ENCODE measurements at places on chromosomes 3 and 15. TPM values are rescaled to one million over a fixed set of nuclear protein-coding genes. Genes with fewer than 3 reads are reported as not detected.

The CACNA1D gene
- not detected for total RNA-seq

The GHSR gene
- total RNA-seq: not detected

The C3orf85 gene
- not detected for total RNA-seq

The SERPINI2 gene
- total RNA-seq: not detected

The GPR62 gene
- not detected for total RNA-seq

The RAD51 gene
- total RNA-seq: 77.0 TPM

The NEK10 gene
- total RNA-seq: 0.29 TPM

The NSMCE3 gene
- total RNA-seq: 10.5 TPM

The GAP43 gene
- total RNA-seq: not detected

The HACD3 gene
- total RNA-seq: 32.5 TPM

The FANCD2OS gene
- not detected for total RNA-seq

The MYNN gene
- 13.8 TPM for total RNA-seq

The INKA1 gene
- total RNA-seq: 1.8 TPM

The THBS1 gene
- total RNA-seq: 1.1 TPM

The TUSC7 gene
- total RNA-seq: not detected

The TOMM70 gene
- total RNA-seq: 56.2 TPM

The KCNAB1 gene
- not detected for total RNA-seq

The LSAMP gene
- not detected for total RNA-seq

The DNASE1L3 gene
- not detected for total RNA-seq

The ZNF860 gene
- total RNA-seq: not detected

The OIP5 gene
- 13.6 TPM for total RNA-seq

The SNTN gene
- total RNA-seq: not detected

The DMXL2 gene
- total RNA-seq: 4.2 TPM

The ALDH1A3 gene
- total RNA-seq: not detected

The CRABP1 gene
- 0.36 TPM for total RNA-seq

The TMEM45A gene
- total RNA-seq: 1.8 TPM

The ECE2 gene
- not detected for total RNA-seq

The ASB14 gene
- total RNA-seq: not detected

The KNG1 gene
- not detected for total RNA-seq

The BFSP2 gene
- total RNA-seq: 1.1 TPM

The CFAP100 gene
- total RNA-seq: not detected

The SOX14 gene
- not detected for total RNA-seq

The CA12 gene
- total RNA-seq: not detected

The GOLGA6A gene
- total RNA-seq: not detected

The C2CD4A gene
- total RNA-seq: 1.0 TPM

The ANKRD34C gene
- total RNA-seq: not detected

The LRIG1 gene
- total RNA-seq: 12.7 TPM

The LRTM1 gene
- total RNA-seq: not detected

The CPEB1 gene
- 1.6 TPM for total RNA-seq

The BCHE gene
- total RNA-seq: not detected

The TSEN2 gene
- total RNA-seq: 19.4 TPM

The CASR gene
- not detected for total RNA-seq

The MUC4 gene
- 0.31 TPM for total RNA-seq

The LEKR1 gene
- total RNA-seq: 0.40 TPM

The CCDC39 gene
- total RNA-seq: not detected

The CHRNB4 gene
- not detected for total RNA-seq

The ALDH1A2 gene
- total RNA-seq: 0.47 TPM

The RNU5B-1 gene
- total RNA-seq: not detected

The FRMD5 gene
- 0.25 TPM for total RNA-seq

All from activated CD8-positive, alpha-beta T cell treated with anti-CD3 and anti-CD28 coated beads for 36 hours (primary cell).